ENCODE measurements at places on chromosomes 5 and 9.

DNA sequence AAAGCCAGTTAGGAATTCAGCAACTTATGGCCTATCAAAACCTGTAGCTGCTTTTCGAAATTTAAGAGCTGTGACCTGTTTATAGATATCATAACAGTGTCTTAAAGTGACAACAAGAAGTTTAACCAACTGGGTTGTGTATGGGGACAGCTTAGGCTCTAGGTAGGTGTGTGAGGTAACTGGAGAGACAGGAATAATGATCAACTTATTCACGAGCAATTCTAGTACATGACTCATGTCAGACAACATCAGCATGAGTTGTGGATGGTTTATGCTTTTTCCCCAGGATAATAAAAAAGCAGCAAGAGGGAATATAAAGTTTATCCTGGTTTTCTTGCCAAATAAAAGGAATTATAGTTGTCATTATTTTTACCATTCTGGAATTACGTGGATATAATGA lies 88.6 kb downstream of the GDNF start:
- DNase-seq, result no peak

DNA sequence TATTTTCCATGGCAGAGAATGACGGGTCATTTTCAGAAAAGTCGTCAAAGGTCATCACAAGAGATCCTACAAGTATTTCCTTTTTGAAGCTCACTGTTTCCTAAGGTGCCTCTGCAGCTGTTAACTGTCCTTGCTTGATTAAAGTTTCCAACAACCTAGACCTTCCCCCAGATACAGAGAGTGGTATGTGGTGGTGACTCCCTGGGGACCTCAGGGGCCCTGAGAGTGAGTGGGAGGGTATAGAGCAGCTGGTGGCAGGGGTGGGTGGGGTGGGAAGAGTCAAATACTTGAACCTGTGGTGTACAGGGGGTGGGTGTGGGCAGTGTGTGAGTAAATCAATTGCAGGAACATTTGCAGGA lies 1.6 kb upstream of the CD72 start:
- no peak for DNase-seq

DNA sequence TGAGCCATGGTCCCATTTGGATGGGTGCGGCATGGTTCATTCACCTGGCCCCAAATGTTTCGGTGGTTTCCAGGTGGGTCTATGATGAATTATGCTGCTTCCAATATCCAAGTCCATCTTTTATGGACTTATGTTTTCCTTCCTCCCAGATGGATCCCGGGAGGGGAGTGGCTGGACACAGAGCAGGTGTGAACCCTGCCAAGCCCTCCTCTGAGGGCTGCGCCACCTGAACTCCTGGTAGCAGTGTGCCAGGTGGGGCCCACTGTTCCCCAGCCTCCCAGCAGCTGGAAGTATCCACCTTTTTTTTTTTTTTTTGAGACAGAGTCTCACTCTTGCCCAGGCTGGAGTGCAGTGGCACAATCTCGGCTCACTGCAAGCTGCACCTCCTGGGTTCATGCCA lies 42.9 kb downstream of the WNK2 start:
- DNase-seq, result no peak

- no peak for DNase-seq
These were observed 63.3 kb upstream of the SLC30A5 start for GRCh38 chr5:69030358-69031062.

DNA sequence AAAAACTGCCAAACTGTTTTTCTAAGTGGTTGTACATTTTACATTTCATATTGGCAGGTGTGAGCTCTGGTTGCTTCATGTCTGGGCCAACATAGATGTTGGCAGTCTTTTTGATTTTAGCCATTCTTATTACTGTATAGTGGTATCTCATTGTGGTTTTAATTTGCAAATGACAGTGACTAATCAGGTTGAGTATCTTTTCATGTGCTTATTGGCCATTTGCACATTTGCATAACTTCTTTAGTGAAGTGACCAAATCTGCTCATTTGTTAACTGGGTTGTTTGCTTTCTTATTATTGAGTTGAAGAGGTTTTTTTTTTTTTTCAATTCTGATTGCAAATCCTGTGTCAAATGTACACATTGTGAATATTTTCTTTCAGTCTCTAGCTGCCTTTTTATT lies 36.9 kb upstream of the MSX2 start:
- no peak for DNase-seq
